ENCODE measurements at places on chromosomes 6 and 20.

- DNase-seq: no peak
These were observed 3.9 kb upstream of the CST9 start for GRCh38 chr20:23609486-23610109.

DNA sequence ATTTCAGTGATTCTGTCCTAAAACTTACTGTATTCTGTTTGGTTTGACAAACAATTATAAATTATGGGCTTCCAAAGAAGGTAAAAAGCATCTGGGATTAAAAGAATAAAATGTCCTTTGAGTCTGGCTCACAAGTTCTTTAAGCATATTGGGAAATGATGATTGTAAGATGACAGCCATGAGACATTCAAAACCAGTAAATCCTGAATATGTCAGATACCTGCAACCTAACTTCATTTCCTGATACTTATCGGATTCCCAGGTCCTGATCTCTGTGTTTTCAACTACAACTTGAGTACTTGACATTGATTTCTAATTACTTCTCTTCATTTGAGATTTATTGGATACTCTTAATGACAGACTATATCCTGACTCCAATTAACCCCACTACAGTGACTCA lies 446.6 kb downstream of the GRIK2 start:
- DNase-seq: no peak

- DNase-seq: no peak
These were observed 646.7 kb upstream of the PTCHD4 start for GRCh38 chr6:48757661-48758060.

GRCh38 chr6:37273690-37274089 lies 15.7 kb upstream of the TMEM217 start:
- no peak for DNase-seq

GRCh38 chr20:45291526-45291925 lies 15.1 kb upstream of the RBPJL start:
- no peak for DNase-seq

GRCh38 chr6:129102741-129103140 lies 219.8 kb downstream of the LAMA2 start:
- no peak for DNase-seq

DNA sequence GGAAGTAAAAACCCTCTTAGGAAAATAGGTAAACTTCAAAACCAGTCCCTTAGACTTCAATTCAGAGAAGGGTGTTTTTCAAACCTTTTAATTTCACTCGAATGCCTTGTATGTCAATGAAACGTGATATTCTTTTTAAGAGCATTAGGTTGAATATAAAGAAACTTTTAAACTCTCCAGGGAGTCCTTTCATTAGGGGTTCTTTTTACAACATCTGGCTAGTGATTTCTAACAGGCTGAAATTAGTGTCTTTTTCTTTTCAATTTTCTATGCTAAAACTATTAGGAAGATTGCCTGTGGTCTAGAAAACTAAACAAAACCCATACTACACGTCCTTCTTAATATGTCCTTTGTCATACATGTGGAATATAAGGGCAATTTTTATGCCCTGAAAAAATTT lies 569.7 kb upstream of the CITED2 start:
- DNase-seq: no peak

DNA sequence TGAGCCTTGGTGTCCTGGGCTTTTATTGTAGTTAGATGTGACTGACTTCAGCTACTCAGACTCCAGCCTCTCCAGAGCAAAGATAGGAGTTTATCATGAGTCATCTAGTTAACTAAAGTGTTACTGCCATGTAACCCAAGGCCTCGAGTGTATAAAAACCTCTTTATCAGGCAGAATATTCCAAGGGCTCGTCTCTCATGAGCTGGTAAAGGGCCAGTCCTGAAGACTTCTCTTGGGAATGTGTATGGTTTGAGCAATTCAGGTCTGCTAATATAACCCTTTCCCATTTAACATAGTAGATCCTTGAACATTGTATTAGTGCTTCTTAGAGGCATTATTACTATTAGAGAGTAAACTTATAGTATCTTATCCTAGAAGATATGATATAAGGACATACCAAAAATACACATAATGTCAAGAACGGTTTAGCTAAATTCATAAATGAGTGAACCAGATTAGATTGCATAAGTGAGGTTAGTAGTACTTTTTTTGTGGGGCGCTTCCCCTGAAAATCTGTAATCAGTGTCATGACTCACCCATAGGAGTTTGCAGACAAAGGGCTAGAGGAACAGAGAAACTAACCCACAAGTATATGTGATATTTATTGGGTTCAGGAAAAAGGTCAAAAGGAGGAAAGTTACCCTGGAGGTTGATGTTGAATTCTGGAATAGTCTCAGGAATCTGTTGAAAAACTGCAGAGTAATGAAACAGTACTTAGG lies 16.0 kb downstream of the DSE start:
- peak; percentile 40 for DNase-seq

GRCh38 chr6:121770943-121771342 lies 335.5 kb downstream of the GJA1 start:
- no peak for DNase-seq

DNA sequence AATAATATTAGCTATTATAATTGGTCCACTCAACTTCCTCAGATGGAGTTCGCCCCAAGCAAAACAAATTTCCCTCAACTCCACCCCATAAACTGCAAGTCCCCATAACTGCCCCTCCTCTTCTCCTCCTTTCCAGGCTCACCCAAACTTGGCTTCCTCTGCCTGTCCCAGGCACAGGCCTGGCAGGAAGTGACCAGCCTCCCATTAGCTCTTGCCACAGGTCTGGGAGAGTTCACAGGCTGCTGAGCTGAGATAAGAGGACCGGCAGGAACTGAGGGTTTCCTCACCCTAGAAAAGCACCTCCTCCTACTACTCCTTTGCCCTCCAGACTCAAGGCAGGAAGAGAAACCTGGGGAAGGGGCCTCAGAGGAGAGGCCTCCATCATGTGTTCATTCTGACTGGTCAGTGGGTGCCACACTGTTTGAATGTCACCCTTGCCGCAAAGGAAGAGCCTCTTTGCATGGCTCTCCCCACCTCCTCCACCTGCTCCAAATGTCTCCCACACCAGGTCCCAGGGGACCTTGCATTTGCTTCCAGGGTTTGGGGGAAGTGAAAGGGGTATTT lies 24.5 kb upstream of the SMIM29 start:
- DNase-seq: no peak

GRCh38 chr20:22408521-22409402 lies 175.6 kb downstream of the FOXA2 start:
- no peak for DNase-seq

GRCh38 chr6:26234421-26235301 lies 130.3 kb upstream of the BTN3A2 start:
- DNase-seq: peak; percentile 71

DNA sequence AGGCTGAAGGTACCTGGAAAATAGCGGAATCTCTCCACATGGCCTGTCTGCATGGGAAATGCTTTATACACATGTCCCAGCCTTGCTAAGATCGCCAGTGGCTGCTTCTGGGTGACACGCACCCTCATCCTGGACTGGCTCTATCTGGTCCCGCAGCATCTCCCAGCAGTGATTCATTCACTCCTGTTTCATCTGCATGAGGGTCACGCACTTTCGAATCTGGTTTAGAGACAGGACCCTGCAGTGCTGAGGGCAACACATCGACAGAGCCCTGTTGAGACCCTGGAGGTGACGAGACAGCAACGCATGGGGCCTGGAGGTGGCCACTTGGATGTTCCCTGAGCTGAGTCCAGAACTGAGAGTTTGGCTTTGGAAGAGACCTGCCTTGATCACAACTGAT lies 136.5 kb downstream of the SMOC2 start:
- DNase-seq: no peak

- DNase-seq: no peak
These were observed 39.9 kb downstream of the SRC start for GRCh38 chr20:37385659-37386504.

- no peak for DNase-seq
These were observed 30.6 kb downstream of the TMEM74B start for GRCh38 chr20:1154226-1154625.

DNA sequence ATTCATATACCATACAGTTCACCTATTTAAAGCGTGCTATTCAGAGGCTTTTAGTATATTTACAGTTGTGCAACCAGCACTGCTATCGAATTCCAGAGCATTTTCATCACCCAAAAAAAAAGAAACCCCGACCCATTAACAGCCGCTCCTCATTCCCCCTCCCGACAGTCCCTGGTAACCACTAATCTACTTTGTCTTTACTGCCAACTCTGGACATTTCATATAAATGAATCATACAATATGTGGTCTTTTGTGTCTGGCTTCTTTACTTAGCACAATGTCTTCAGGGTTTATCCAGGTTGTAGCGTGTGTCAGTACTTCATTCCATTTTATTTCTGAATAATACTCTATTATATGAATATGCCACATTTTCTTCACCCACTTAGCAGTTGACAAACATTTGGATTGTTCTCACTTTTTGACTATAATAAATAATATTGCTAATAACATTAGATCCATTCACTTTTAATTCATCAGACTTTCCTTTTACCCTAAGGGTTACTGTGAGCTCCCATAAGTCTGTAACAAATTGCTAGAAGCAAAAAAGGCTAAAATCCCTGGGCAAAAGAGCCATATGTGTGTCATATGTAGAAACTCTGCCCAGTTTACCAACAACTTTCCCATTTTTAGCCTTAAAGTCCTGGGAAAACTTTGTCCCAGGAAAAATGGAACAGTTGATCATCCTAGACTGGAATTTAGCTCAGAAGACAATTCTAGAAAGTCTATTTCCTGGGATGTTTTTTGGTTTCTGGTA lies 23.2 kb upstream of the ROS1 start:
- peak; percentile 98 for DNase-seq

DNA sequence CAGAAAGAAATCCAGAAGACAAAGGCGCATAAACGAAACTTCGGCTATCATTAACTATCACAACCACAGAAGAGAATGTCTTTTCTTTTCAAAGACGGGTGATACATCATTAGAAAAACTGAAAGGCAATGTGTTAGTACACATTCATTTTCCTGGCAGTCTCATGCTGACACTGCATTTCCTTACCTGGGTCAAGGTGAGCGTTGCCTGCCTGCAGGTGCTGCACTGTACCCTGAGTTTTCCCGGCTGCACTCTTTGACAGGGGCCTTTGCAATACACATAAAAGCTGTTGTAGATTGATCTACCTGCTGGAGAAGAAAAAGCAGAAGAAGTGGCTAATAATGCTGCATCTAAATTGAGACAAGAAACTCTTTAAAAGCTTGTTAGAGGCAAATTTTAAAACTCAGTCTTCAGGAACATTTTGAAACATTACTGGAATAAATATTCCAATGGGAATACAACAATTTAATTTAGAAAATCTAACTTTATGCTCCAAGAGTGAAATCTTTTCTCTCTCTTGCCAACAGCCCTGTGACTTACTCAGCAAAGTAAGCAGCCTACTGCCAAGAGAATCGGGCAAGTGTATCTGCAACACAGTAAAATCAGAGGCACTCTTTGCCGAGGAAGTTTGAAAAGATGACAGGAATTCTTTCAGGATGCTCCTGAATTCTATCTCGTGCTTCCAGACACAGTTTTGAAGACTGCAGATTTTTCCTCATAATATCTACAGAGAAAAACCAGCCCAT lies 526.4 kb downstream of the PRKN start:
- DNase-seq: no peak

DNA sequence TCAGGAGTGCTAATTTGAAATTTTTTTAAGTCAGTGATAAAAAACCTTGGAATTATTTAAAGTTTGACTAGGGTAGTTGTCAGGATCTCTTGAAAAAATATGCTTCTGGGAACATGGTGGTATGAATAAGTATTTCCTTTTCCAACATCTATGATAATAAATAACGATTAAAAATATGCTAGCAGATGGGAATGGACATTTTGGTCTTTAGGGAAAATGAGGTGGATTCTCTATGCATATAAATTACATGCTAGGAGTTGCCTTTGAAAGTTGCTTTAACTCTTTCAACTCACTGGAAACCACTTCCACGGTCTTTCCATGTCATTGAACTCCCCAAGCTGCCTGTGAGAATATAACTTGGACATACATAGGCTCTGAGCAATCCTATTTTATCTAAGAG lies 731.5 kb upstream of the MARCKS start:
- no peak for DNase-seq

- DNase-seq: no peak
These were observed 1.2 kb downstream of the SRSF12 start for GRCh38 chr6:89116702-89117101.

GRCh38 chr20:22586645-22587310 lies 2.4 kb upstream of the FOXA2 start:
- DNase-seq: no peak

- peak; percentile 21 for DNase-seq
These were observed 60.4 kb upstream of the RSPO3 start for GRCh38 chr6:127058027-127058426.

- no peak for DNase-seq
These were observed 113.0 kb downstream of the MANEA start for GRCh38 chr6:95690328-95690727.

DNA sequence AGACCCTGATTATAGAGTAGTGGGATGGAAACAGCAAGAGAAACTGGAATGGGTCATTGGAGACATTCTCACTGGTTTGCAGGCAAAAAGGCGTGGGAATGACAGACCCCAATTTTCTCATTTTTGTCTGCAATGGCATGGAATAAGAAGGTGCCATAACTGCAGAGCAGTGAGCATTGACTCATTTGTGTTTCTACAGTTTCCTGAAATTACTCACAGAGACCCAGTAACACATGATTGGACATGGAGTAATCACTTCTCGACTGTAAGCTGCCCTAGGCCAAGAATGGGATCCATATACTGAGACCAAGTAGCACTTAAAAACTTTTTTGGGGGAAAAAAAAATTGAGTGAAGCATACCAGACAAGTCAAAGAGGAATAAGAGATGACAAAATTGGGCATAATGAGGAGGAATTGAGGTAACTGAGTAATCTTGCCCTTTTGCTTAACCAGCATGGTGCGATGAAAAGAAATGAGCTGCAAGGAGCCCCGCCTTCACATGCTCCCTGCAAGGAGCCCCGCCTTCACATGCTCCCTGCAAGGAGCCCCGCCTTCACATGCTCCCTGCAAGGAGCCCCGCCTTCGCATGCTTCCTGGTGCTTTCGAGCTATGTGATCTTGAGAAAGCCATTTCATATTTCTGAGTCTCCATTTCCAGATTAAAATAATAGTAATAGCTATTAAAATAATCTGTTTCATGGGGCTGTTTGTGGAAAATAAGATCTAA lies 44.1 kb downstream of the NHSL1 start:
- no peak for DNase-seq

DNA sequence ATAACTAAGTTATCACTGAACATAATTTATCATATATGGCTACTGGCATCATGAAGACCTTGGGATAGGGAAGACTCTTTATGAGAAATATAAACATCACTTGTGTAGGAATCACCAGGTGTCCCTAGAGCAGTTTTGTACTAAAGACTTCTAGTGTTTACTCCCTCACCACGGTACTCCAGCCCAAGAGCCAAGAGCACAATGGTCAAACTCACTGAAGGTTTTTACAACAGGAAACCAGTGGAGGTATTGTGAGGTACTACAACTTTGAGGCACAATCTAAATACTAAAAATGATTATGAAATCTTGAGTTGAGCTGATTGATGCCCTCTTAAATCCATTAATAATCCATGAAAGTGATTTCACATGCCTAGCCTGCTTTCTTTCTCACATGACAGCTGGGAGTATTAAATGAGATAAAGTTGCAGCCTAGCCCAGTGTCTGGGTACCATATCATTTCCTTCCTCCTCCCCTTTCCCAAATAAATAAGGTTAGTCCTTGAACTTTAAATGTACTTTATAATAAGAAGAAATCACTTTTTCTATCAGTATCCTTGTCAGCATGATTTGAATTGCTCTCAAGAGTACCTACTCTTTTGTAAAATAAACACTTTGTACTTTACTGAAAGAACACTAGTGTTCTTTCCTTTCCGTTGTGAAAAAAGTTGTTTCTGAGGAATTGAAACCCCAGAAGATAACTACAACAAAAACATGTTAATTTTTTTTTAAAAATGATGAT lies 26.5 kb downstream of the GLO1 start:
- DNase-seq: no peak
